ENCODE measurements at places on chromosomes 12 and 14. TPM values are rescaled to one million over a fixed set of nuclear protein-coding genes. Genes with fewer than 3 reads are reported as not detected.

The PLEKHD1 gene
- total RNA-seq = 0.44 TPM

The INSM2 gene
- not detected for total RNA-seq

The FGF6 gene
- not detected for total RNA-seq

The RTL1 gene
- total RNA-seq = not detected

The KERA gene
- not detected for total RNA-seq

The ZDHHC22 gene
- not detected for total RNA-seq

The MYO1H gene
- not detected for total RNA-seq

The PRH2 gene
- not detected for total RNA-seq

The KLHL33 gene
- 0.07 TPM for total RNA-seq

The BCL11B gene
- total RNA-seq = 181 TPM

The NRIP2 gene
- not detected for total RNA-seq

The CEP170B gene
- total RNA-seq = 5.4 TPM

The ZFHX2 gene
- 1.3 TPM for total RNA-seq

The CHURC1 gene
- total RNA-seq = 99.7 TPM

The TAS2R13 gene
- total RNA-seq = 1.4 TPM

The SYCP3 gene
- 0.69 TPM for total RNA-seq

The UBE2N gene
- 66.3 TPM for total RNA-seq

The PTPRR gene
- not detected for total RNA-seq
